ENCODE measurements at places on chromosomes 3 and 15.

- DNase-seq = no peak
Observed at GRCh38 chr15:65773386-65774111, 18.5 kb downstream of the DENND4A start.

DNA sequence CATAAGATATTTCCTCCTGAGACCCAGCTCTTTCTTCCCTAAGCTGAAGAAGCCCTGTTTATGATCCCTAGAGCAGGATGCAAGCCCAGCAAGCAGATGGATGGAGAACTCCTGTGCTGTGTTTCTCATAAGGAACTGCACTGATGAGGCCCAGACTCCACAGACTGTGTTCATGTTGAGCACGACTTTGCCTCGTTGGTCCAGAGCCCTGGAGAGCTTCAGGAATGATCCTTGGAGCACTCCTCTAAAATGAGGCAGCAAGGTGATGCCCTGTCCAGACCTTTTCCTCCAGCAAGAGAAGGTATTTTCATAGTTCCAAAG, 83.8 kb downstream of the MYLK start:
- no peak for DNase-seq

DNA sequence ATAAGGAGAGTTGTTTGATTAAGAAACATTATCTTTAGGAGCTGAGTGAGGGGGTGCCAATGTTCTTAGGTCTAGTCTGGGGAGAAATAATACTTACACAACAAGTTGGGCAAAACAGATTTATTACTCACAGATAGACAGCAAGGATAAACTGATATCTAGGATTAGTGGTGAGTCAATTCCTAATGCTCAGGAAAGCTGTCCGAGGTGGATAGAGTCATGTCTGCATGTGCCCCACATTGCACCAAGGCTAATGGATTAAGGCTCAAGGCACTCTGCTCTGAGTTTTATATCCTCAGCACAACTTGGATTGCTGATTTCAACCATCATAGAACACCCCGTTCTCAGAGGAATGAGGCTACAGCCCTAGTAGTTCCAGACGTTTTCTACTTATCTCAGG, 1042.3 kb downstream of the OTOL1 start:
- DNase-seq = no peak

GRCh38 chr3:122962149-122962548, 65.4 kb downstream of the SEMA5B start:
- DNase-seq = no peak
